ENCODE measurements at places on chromosomes 5 and 9. TPM values are rescaled to one million over a fixed set of nuclear protein-coding genes. Genes with fewer than 3 reads are reported as not detected.

DNA sequence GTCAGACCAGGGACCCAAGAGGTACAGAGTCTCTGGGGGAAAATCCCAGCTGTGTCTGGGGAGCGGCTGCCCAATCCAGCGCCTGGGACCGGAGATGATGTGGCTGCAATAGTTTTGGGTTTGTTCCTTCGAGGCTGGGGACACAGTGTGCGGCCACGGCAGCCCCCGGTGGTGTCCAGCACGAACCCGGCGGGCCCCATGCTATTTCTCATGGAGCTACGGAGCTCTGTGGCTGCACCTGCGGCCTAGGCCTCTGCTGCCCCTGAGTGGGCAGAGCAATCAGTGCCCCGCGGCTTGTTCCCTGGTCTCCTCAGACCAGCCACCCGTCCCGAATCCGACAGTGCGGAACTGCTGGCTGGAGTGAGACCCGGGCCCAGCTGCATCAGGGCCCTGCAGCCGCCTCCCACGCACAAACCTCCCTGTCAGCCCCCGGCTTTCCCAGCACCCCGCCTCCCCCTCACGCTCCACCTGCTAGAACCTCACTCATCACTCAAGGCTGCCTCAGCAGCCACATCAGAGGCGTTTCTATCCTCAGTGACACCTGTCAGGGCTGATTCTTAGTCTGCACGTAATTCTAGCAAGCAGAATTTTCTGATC, 29.0 kb downstream of the SARDH start:
- no peaks in the 10 kb centered on the region for H3K27me3 ChIP-seq
- H3K4me1 ChIP-seq = peaks cover 12% of the 10 kb centered on the region
- DNase-seq = peak; percentile 53
- no peak overlapping the region for H3K27ac ChIP-seq

DNA sequence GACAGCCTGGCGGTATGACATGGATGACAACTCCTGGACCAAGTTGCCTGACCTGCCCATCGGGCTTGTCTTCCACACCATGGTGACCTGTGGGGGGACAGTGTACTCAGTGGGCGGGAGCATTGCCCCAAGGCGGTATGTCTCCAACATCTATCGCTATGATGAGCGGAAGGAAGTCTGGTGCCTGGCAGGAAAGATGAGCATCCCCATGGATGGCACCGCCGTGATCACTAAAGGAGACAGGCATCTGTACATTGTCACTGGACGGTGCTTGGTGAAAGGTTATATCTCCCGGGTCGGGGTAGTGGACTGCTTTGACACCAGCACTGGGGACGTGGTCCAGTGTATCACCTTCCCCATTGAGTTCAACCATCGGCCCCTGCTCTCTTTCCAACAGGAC, 1.3 kb downstream of the CCIN start:
- H3K36me3 ChIP-seq = no peaks in the 10 kb centered on the region
- no peak overlapping the region for H3K27ac ChIP-seq
- peaks cover 19% of the 10 kb centered on the region for H3K4me1 ChIP-seq
- DNase-seq = no peak

DNA sequence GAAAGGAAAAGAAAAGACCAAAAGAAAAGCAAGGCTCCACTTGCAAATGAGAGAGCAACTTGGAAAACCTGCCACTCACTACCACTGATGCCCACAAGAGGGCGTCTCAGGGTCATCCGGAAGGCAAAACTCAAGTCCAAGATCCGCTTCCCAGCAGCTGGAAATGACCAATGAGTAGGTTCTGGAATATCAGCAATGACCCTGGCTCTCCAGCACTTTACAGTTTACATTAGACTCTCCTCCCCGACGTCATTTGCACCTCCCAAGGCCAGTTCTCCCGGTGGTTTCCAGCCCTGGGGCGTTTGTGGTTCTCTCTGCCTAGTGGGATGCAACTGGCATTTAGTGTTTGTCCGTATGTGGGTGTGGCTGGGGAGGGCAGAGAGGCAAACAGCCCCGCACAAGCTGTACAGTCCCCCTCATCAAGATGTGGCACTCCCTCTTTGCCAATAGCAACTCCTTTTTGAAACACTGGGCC, 193.8 kb upstream of the ZNF618 start:
- H3K27me3 ChIP-seq = peaks cover 46% of the 10 kb centered on the region
- H3K4me3 ChIP-seq = no peak overlapping the region
- H3K27ac ChIP-seq = no peak overlapping the region
- H3K4me1 ChIP-seq = peaks cover 2% of the 10 kb centered on the region
- H3K36me3 ChIP-seq = no peaks in the 10 kb centered on the region

DNA sequence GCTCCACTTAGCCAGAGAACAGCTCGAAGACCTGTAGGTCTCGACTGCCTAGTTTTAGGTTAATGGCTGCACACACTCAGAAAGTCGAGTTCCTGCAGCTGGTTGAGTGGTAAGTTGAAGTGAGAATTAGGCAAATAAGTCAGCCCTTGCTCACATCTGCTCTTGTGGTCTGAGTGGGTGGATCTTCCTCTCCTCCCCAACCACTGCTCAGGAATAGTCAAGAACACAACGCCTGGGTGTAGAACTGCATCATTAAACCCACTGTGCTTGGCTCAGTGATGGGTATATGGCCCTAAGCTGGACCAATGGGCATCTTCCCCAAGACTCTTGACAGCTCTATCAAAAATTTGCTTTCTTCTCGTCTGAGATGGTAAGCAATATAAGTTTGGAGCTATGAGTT, 20.9 kb upstream of the ADAM19 start:
- peaks cover 94% of the 10 kb centered on the region for H3K4me1 ChIP-seq
- no peak overlapping the region for H3K4me3 ChIP-seq
- H3K27me3 ChIP-seq = no peaks in the 10 kb centered on the region
- H3K36me3 ChIP-seq = peaks cover 29% of the 10 kb centered on the region

GRCh38 chr5:66144834-66145390, 812 bp downstream of the SREK1 start:
- H3K4me1 ChIP-seq = peaks cover 38% of the 10 kb centered on the region
- H3K27ac ChIP-seq = peak overlapping the region; percentile 99
- no peak for DNase-seq
- peaks cover 26% of the 10 kb centered on the region for H3K36me3 ChIP-seq

- no peaks in the 10 kb centered on the region for H3K4me1 ChIP-seq
- H3K27me3 ChIP-seq = no peaks in the 10 kb centered on the region
- H3K36me3 ChIP-seq = no peaks in the 10 kb centered on the region
- no peak overlapping the region for H3K27ac ChIP-seq
Observed at GRCh38 chr5:61466017-61466416, 134.0 kb downstream of the ZSWIM6 start.

DNA sequence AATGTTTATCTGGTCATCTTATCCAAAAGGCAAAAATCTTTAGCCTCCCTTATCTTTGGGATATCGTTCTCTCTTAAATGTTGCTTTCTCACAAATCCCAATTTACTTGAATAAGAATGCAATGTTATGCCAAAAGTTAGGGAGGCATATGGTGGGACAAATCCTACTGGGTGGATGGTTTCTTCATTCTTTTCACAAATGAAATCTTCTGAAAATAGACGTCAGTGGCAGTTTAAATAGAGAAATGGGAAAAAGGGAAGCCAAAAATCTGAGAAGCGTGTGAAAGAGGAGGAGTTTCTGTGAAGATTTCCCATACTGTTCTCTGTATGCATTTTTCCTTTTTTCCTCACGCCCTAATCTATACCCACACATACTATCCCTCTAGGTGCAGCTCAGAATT, 2.5 kb upstream of the PCDHAC1 start:
- no peaks in the 10 kb centered on the region for H3K4me1 ChIP-seq
- H3K4me3 ChIP-seq = no peak overlapping the region
- H3K27me3 ChIP-seq = peaks cover 24% of the 10 kb centered on the region
- H3K36me3 ChIP-seq = peaks cover 2% of the 10 kb centered on the region
- DNase-seq = no peak
- H3K27ac ChIP-seq = no peak overlapping the region

- H3K4me1 ChIP-seq = no peaks in the 10 kb centered on the region
- no peak for DNase-seq
- no peak overlapping the region for H3K4me3 ChIP-seq
Observed at GRCh38 chr9:134815435-134816214, 65.0 kb upstream of the FCN2 start.

- no peak overlapping the region for H3K27ac ChIP-seq
- peaks cover 20% of the 10 kb centered on the region for H3K27me3 ChIP-seq
- H3K4me3 ChIP-seq = no peak overlapping the region
- no peaks in the 10 kb centered on the region for H3K36me3 ChIP-seq
- DNase-seq = no peak
Observed at GRCh38 chr5:135156337-135156714, 122.3 kb upstream of the PITX1 start.

GRCh38 chr5:143695941-143696340, 116.0 kb upstream of the HMHB1 start:
- no peak overlapping the region for H3K27ac ChIP-seq
- no peaks in the 10 kb centered on the region for H3K27me3 ChIP-seq
- no peaks in the 10 kb centered on the region for H3K36me3 ChIP-seq
- no peak overlapping the region for H3K4me3 ChIP-seq
- DNase-seq = no peak

DNA sequence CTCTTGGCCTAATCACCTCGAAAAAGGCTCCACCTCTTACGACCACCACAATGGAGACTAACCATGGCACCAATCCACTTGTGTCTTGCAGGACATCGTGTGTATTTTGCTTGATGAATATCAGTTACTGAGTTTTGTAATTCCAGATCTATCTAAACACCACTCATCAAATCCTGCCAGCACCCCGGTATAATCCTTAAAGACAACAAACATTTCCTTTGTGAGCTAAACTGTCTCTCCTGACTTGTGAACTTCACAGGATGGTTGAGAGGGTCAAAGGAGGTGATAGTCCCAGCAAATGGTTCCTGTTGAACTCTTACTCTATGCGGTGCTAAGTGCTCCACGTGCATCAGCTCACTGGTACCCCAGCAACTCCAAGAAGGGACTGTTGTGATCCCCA, 4.0 kb upstream of the TOR1B start:
- no peak for DNase-seq
- H3K4me1 ChIP-seq = peaks cover 12% of the 10 kb centered on the region
- H3K4me3 ChIP-seq = no peak overlapping the region
- H3K27ac ChIP-seq = no peak overlapping the region

- H3K4me3 ChIP-seq = no peak overlapping the region
- no peaks in the 10 kb centered on the region for H3K36me3 ChIP-seq
- peak overlapping the region; percentile 40 for H3K27ac ChIP-seq
- peak; percentile 48 for DNase-seq
Observed at GRCh38 chr5:76269259-76269931, 133.7 kb upstream of the IQGAP2 start.

DNA sequence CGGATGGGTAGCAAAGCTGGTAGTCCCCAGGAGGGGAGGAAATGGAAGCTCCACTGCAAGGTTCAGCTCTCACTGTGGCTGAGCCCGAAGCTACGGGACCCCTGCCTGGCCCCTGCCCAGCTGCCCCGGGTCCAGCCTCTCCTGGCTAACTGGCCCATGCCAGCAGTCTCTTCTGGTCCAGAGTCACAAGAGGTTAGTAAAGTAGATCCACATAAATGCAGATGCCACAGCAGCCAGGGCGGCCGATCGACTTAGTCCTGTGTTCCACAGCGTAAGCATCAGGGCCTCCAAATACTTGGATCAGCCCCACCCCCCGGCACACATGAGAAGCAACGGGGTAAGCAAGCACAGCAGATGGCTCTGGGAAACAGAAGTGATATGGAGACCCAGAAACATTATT, 42.1 kb downstream of the MRPL36 start:
- H3K27ac ChIP-seq = no peak overlapping the region
- DNase-seq = no peak
- H3K36me3 ChIP-seq = no peaks in the 10 kb centered on the region
- H3K4me1 ChIP-seq = no peaks in the 10 kb centered on the region
- no peak overlapping the region for H3K4me3 ChIP-seq

DNA sequence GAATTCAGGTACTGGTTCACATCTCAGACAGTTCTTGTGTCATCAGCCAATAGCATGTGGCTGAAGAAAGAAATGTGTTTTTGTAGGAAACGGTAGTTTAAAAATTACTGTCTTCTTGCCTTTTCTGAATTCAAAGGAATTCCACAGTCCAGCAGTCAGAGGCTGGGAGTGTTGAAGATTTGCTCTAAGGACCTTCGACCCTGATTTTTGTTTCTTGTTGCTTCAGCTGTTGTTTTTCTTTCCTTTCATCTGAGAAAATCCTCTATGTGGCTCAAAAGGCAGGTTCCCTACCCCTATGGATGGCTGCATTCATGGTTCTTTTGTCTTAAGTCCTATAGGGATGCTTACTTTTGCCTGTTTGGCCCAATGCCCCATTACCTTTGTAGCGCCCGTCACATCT, 304.9 kb downstream of the TMEM167A start:
- H3K36me3 ChIP-seq = no peaks in the 10 kb centered on the region
- H3K4me3 ChIP-seq = no peak overlapping the region
- peaks cover 11% of the 10 kb centered on the region for H3K27me3 ChIP-seq
- H3K4me1 ChIP-seq = peaks cover 9% of the 10 kb centered on the region
- no peak for DNase-seq

DNA sequence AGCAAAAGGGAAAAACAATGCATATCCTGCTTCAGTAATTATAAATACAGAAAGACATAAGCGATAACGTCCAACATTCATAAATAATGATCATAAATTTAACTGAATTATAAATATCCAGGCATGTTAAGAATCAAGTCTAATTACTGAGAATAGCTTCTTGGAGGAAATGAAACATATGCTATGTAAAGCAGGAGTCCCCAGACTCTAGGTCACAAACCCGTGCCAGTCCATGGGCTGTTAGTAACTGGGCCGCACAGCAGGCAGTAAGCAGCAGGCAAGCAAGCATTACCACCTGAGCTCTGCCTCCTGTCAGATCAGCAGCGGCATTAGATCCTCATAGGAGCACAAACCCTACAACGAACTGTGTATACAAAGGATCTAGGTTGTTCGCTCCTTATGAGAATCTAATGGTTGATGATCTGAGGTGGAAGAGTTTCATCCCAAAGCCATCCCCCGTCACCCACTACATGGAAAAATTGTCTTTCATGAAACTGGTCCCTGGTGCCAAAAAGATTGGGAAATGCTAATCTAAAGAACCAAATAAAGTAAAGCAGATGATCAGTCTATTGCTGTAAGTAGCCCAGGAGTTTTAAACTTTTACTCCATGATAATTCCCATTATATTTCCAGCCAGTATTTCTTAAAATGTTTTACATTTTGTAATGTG, 50.4 kb downstream of the CERT1 start:
- H3K27ac ChIP-seq = no peak overlapping the region
- DNase-seq = no peak
- H3K27me3 ChIP-seq = no peaks in the 10 kb centered on the region
- peaks cover 15% of the 10 kb centered on the region for H3K4me1 ChIP-seq

GRCh38 chr5:31688515-31689092, 49.7 kb downstream of the PDZD2 start:
- no peak for DNase-seq
- H3K27me3 ChIP-seq = peaks cover 3% of the 10 kb centered on the region
- no peak overlapping the region for H3K4me3 ChIP-seq
- H3K36me3 ChIP-seq = no peaks in the 10 kb centered on the region

CCDC183 gene
- 0.26 TPM for total RNA-seq

RAD17 gene
- 22.6 TPM for total RNA-seq

DMAC1 gene
- total RNA-seq = 52.1 TPM

PAPPA gene
- not detected for total RNA-seq

CD72 gene
- total RNA-seq = 15.0 TPM

LVRN gene
- not detected for total RNA-seq

PCDHGA5 gene
- 0.05 TPM for total RNA-seq

OR1J2 gene
- not detected for total RNA-seq

MUSK gene
- total RNA-seq = not detected

INPP5E gene
- 18.2 TPM for total RNA-seq

SLCO4C1 gene
- total RNA-seq = 0.74 TPM

Data from activated CD8-positive, alpha-beta T cell treated with anti-CD3 and anti-CD28 coated beads, Interleukin-2, amount 10 ng/mL, durations not matched to agents 7 days and 5 days (primary cell).